ENCODE measurements at places on chromosomes 3 and 15. TPM values are rescaled to one million over a fixed set of nuclear protein-coding genes. Genes with fewer than 3 reads are reported as not detected.

Gene SLC24A5
- total RNA-seq, result not detected

Gene HEG1
- 192 TPM for total RNA-seq

Gene MAP6D1
- total RNA-seq, result 2.4 TPM

Gene GOLGA6L10
- total RNA-seq, result 1.0 TPM

Gene DNAJA4
- 36.1 TPM for total RNA-seq

Gene CDHR4
- total RNA-seq, result 0.36 TPM

Gene ITIH4
- 4.6 TPM for total RNA-seq

Gene RCN2
- 26.0 TPM for total RNA-seq

Gene OIP5
- 0.46 TPM for total RNA-seq

Gene WWTR1
- 130 TPM for total RNA-seq

GRCh38 chr3:197308591-197308990 lies 10.2 kb upstream of the DLG1 start:
- DNase-seq, result no peak

GRCh38 chr3:8972639-8973038 lies 9.4 kb upstream of the RAD18 start:
- no peak for DNase-seq

- no peak for DNase-seq
Measured at GRCh38 chr3:159187706-159188105, 385.9 kb downstream of the MFSD1 start.

DNA sequence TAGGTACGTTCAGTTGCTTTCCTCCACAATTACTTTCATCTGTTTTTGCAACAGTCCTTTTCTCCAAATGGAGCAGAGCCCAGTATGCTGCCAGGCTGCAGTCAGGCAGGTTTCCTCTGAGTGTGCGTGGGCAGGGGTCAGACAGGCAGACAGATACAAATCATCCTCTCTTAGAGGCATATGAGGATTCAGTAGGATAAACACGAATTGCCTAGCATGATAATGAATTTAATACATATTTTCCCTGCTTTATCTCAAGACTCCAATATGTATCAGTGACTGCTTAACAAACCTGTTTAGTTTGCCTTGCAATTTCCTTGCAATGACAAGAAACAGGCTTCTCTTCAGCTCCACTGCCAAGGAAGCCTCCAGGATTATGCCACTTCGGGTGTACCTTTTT lies 140.7 kb upstream of the NR2E3 start:
- DNase-seq, result no peak

- no peak for DNase-seq
Measured at GRCh38 chr3:98612587-98612986, 19.2 kb upstream of the CPOX start.

DNA sequence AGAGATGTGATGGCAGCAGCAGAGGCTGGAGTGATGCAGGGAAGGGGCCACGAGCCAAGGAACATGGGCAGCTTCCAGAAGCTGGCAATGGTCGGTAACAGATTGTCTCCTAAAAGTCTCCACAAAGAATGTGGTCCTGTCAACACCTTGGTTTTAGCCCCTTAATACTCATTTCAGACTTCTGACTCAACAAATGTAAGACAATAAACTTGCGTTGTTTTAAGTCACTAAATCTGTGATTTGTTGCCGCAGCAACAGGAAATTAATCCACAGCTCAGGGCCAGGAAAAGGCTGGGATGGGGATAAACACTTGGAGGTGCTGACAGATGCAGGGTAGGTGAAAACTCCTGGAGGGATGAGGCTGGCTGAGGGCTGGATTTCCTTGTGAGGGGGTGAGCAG lies 69.9 kb downstream of the OXNAD1 start:
- DNase-seq, result no peak

- DNase-seq, result no peak
Measured at GRCh38 chr3:43907508-43907858, 216.7 kb downstream of the ABHD5 start.

DNA sequence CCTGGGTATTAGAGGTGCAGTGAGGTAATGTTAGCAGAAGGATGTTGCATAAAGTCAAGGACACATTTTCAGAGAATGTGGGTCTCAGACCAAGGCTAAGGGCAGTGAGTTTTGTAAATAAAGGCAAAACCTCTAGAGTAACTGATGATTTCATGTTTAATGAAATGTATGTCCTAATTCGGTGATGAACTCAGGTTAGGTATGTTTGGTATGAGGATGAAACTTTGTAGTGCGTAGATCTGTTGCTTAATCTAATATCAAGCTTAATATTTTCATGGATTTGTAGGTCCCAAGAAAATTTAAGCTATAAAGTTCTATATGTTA lies 3.6 kb downstream of the USP50 start:
- no peak for DNase-seq

- no peak for DNase-seq
Measured at GRCh38 chr3:45353070-45353469, 35.3 kb upstream of the LARS2 start.

DNA sequence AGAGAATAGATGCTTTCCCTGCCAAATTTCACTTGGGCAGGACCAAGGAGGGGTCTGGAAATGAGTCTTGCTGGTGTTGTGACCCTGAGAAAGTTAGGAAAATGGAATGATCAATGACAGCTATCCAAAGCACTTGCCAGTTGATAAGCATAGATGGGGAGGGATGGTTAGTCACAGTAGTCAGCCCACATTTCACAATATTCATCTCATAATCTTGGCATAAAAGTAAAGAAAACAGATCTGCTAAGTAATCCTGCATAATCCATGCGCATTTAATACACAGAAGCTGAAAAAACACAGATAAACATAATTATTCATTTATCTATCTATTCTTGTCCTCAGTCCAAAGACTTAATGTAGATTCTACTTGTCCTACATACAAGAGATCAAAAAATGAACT lies 184.1 kb downstream of the ZIC4 start:
- no peak for DNase-seq

DNA sequence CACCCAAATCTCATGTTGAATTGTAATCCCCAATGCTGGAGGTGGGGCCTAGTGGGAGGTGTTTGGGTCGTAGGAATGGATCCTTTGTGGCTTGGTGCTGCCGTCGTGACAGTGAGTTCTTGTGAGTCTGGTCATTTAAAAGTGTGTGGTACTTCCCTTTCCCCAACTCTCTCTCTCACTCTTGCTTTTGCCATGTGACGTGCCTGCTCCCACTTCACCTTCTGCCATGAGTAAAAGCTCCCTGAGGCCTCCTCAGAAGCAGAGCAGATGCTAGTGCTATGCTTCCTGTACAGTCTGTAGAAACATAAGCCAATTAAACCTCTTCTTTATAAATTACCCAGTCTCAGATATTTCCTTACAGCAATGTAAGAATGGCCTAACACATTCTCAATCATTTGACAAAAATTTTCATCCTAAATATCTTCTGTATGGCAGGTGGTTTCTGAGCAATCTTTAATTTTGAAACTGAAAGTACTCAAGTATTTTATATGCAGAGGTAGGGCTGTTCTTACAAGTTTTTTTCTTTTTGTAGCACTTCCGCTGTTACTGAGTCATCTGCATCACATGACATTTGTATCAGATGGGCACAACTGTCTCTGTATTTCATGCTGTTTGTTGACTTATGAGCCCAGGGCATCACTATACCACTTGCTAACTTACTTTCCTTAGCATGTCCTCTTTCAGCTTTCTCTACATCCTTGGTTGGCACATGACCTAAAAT lies 8.8 kb downstream of the RPL39L start:
- DNase-seq, result no peak

DNA sequence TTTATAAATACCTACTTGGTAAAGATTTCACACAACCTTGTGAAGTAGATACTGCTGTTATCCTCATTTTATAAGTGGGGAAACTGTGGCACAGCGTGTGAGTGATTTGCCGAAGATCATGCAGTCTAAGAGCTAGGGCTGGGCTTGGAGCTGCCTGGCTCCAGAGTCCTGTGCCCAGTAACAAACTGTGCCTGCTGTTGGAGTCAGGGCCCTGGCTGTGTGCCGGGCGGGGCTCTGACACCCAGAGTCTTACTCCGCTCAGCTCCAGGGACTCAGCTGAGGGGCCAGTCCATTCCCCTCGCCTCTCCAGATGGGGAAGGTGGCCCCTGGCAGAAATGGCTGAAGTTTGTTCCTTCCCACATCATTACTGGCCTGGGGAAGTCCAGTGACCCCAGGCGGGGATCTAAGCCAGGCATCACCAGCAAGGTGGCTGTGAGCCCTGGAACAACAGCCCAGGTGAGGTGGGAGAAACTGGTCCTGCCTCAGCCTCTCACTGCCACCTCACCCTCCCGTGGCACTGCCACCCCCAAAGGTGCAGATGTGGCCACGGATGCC lies 17.3 kb upstream of the PLXNA1 start:
- no peak for DNase-seq

DNA sequence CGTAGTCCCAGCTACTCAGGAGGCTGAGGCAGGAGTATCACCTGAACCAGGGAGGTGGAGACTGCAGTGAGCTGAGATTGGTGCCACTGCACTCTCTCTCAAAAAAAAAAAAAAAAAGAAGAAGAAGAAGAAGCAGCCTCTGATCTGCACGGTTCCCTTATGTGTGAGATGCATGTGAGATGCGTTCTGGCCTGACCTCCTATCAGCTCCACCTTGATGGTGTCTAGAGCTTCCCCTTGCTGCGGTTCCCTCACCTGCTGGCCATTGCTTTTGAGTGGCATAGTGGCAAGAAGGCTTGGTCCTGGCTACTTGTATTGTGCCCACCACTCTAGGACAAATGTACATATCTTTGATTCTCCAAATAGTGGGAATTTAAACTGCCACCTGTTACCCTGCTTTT lies 49.4 kb upstream of the CFAP161 start:
- no peak for DNase-seq

GRCh38 chr3:48684480-48685143 lies 1.1 kb downstream of the NCKIPSD start:
- no peak for DNase-seq

DNA sequence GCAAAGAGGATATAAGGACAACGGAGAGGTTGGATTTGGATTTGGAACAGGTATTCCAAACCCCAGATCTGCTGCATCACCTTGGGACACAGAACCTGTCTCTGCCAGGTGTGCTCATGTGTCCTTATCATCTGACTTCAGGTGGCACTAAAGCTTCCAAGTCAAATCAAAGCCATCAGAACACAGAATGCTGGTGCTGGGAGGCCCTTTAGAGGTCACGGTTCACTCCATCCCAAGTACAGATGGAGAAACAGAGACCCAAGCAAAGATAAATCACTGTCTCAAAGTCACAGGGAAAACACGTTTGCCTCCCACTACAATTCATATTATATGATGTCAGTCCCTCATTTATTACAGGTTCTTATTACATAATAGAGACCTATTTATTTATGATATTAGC lies 72.8 kb downstream of the HES1 start:
- DNase-seq, result no peak

GRCh38 chr3:13612829-13613228 lies 63.9 kb downstream of the FBLN2 start:
- DNase-seq, result no peak

DNA sequence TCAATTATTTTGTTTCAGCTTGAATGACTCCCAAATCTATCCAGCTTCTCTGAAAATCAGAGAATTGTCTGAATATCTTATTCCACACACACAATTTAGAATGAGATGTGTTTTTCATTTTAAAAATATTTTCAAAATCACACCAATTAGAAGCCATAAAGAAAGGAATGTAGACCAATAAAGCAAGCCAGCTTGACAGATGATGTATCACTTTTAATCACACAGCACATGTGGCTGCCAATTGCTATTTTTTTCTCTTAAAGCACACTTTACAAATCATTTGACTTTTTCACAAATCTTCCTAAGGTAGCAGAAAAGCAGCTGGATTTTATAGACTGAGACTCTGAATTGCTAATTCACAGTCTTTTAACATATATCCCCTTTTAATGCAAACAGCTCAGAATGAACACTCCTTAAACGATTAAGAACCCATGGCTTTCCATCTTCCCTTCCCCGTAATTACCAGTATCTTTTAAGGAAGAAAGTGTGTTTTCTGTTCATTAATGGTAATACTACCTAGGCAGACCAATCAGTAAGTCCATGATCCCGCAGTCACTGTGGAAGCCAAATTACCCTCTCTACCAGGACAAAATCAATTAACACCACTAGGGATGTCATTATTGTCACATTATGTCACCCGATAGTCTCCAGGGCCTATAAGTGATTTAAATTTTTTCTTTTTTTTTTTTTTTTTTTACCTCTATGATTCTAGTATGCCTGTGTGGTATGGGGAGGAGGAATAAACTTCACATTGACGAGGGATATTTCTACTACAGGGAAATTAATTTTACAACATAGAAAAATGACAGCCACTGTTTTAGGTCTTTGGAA lies 250.0 kb upstream of the VEPH1 start:
- DNase-seq, result no peak

GRCh38 chr15:69384626-69385598 lies 29.2 kb upstream of the KIF23 start:
- DNase-seq, result no peak

GRCh38 chr3:196974661-196975060 lies 6.0 kb upstream of the PIGZ start:
- DNase-seq, result no peak

Measured in omental fat pad (tissue), 4 donors.